Fibroblast of skin of abdomen (primary cell): ENCODE measurements at places on chromosomes 5 and 9.

DNA sequence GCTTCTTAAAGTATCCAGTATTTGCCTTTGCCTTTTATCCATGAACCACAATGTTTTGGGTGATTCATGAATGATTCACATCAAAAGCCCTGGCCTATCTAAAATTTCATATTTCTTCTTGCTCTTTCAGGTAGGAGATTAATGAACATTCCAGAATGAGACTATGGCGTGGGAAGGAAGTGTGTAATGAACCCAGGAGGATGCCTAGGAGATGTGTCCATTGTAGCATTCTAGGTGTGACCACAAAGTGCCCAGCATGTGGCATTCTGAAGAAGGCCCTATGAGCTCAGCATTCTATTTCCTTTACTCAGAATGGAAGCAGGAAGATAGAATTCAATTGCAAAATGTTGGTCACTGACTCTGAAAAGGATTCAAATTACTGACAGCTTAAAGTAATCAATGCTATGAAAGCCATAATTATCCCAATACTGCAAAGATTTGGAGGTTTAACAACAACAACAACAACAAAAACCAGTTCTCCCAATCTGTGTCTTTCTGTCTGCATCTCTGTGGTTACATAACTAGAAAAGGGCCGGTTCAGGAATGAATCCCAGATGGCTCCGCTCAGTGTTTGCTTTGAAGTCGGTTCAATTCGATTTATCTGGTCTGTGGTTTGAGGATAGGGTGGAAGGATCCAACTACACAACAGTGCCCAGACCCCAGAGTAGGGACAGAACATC lies 126.7 kb downstream of the FOXD1 start:
- peak; percentile 98 for DNase-seq

GRCh38 chr5:16889203-16889971 lies 46.7 kb downstream of the MYO10 start:
- DNase-seq: peak; percentile 62

GRCh38 chr5:68196876-68197275 lies 18.7 kb upstream of the PIK3R1 start:
- DNase-seq: no peak

- DNase-seq: no peak
These were observed 356.5 kb downstream of the CTNND2 start for GRCh38 chr5:11547730-11548129.

GRCh38 chr9:104009826-104010225 lies 84.3 kb upstream of the SMC2 start:
- no peak for DNase-seq

- DNase-seq: peak; percentile 3
These were observed 396.7 kb downstream of the KCTD16 start for GRCh38 chr5:144567421-144567780.
